ENCODE measurements at places on chromosomes 11 and 22.

DNA sequence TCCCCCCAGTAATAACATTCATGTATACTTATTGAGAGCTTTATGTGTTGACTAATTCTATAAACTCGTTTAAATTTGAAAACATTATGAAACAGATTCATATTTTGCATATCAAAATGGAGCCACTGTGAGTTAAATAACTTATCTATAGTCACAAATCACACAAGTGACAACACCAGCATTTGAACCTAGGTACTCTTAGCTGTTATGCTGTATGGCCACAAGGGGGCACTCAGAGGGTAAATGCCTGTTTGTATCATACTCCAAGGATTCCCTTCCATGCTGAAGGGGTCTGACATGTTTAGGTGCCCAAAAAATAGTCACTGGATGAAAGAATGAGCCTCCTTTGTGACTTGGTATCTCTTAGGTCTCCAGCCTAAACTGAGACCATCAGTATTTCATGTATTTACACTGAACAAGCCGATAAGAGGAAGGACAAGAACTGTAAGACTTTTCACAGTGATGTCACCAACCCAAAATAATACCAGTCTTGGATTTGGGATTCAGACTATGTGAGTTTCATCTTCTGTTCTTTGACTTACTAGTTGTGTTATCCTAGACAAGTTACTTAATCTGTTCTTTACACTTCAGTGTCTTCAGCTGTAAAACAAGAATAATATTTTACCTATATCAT, 12.2 kb upstream of the OR52D1 start:
- DNase-seq, result peak; percentile 48

- DNase-seq, result no peak
Measured at GRCh38 chr11:122673701-122674100, 18.2 kb downstream of the UBASH3B start.

DNA sequence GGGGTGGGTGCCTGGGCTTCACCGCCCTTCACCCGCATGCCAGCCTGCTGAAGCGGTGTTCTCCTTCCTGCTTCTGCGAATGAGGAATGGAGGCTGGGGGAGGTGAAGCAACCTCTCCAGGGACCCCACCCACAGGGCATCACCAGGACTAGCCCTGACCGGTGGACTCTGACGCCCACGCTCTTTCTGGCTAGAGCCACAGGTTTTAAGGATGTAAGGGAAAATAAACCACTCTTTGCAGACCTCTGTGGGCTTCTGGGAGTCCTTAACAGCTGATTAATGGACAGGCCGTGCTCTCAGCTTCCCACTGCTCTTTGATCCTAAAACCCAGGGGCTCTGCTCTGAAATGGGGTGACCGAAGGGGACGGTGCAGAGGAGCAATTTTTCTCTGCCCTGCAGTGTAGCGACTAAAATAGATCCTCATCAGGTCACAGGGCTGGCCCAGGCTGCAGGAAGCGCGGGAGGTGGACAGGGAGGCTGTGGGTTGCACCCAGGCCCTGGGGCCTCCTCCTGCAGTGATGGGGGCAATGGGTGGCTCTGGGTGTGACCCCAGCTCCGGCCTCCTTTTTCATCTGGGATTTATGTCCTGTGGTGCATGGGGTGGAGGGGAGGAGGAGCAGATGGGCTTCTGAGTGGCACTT, 127.4 kb downstream of the CACNA1I start:
- DNase-seq, result no peak

DNA sequence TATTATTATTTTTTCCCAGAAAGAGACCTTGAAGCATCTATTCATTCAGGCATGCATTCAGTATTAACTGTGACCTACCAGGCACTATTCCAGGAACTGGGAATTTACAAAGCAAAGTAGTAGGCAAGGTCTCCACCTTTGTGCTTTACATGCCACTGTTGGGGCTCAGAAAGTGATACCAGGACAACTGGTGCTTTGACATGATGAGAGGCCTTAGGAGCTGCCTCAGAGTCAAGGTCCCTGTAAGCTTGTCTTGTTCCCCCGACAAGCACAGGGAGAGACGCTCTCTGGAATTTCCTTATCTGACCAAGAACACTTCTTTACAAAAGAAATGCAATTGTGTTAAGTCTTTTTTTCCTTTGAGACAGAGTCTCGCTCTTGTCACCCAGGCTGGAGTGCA, 2.3 kb upstream of the HMOX1 start:
- no peak for DNase-seq

DNA sequence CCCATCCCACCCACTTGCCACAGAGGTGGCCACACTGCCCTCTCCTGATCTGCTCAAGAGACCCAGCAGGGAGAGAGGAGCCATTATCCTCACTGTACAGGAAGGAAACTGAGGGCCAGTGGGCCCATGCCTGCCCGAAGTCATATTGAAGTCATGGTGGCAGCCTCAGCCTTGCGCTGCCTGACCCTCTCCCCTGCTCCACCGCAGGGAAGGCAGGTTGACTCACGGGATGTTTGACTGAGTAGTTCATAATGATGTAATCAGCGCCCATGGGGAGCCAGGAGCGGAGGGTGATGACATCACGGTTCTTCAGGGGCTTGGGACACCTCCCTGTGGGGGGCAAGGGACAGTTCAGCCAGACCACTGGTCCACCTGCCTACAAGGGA, 6.1 kb upstream of the ARAP1 start:
- DNase-seq, result no peak

DNA sequence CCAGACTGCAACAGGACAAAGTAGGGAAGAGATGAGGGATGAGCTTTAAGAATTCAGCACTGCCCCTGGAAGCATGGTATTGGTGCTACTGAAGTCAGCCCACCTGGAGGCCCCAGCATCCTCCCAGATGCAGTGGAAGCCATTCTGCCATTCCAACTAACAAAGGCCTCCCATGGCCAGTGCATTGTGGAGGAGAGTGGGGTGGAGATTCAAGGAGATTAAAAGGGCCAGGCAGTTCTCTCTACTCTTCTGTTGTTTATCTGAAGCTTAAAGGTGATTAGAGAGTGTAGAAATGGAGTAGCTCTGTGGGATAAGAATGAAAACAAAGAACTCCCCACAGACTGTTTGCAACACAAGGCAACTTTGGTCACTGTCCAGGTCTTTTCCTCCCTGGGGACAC, 24.1 kb upstream of the TSKU start:
- DNase-seq, result no peak

Data from bronchial epithelial cell (primary cell).